ENCODE measurements at places on chromosomes 5 and 9. TPM values are rescaled to one million over a fixed set of nuclear protein-coding genes. Genes with fewer than 3 reads are reported as not detected.

DNA sequence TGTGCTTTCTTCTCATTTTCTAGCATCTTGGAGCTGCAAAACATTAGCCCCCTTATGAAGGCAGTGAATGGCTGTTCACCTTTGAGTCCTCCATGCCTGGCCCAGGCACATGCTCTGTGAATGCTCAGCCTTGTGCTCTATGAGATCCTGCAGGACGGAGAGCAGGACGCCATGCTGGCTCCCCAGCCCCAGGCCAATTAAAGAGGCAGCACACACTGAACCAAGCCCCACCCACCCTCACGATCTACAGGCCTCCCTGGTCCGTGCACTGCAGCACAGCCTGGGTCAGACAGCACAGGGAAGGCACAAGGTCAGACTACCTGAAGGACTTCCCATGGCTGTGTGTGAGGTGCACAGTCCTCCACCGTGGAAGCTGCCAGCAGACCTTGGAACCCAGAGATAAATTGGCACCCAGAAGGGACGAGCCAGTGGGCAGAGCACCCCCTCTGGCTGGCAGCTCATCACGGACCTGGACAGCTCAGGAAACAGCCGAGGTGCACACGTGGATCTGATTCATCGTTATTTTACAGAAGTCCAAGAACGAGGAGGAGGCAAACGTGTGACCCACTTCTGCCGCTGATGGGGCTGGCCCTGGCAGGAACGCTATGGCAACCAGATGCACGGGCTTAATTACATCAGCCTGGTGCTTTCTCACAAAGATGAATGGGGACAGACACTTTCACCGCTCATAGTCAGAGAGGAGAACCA, 59.5 kb downstream of the OLFM1 start:
- H3K27ac ChIP-seq, result no peak overlapping the region
- no peaks in the 10 kb centered on the region for H3K36me3 ChIP-seq
- no peak overlapping the region for H3K4me3 ChIP-seq
- H3K27me3 ChIP-seq, result no peaks in the 10 kb centered on the region
- DNase-seq, result no peak
- no peaks in the 10 kb centered on the region for H3K4me1 ChIP-seq

The ECM2 gene
- 20.8 TPM for total RNA-seq

The ZNF346 gene
- 13.1 TPM for total RNA-seq

The SLC26A2 gene
- total RNA-seq, result 160 TPM

Data from hepatocyte (in vitro differentiated cells).